Activated CD8-positive, alpha-beta memory T cell treated with anti-CD3 and anti-CD28 coated beads for 1 hour (primary cell): ENCODE measurements at places on chromosomes 1 and 21.

- DNase-seq, result no peak
Measured at GRCh38 chr1:151611288-151611790, 511 bp upstream of the SNX27 start.

DNA sequence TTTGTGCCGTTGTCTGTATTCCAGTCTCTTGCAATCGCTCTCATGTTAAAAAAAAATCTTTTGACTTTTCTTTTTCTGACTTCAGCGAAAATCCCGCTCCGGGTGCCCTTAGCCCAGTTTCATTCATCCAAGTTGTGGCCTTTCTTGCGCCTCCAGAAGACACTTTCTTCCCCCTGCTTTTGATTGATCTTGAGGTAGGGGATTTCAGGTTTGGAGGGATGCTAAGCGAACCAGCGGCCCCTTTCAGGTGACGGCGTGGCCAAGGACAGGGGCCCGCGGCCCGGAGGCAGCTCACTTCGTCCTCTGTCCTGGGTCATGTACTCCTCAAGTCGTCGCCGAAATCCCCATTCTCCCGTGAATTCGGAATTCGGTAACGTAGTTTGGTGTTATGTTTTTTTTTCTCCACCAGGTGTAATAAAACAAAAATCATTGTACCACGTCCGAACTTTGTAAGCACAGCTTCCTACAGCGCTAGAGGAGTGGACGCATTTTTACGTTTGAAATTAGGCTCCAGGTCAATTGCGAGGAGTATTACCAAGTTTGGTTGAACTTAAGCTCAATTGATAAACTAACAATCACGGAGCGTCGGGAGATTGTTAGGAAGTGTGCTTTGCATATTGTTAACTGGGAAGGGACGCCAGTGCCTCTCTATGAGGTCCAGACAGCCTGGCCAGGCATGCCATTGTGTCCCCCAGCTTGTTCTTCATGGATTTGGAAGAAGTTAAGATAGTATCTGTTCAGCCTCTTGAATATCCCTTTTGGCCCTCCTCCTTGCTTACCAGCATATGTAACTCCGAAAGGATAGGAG is 1.1 kb downstream of the MRPS6 start:
- no peak for DNase-seq

DNA sequence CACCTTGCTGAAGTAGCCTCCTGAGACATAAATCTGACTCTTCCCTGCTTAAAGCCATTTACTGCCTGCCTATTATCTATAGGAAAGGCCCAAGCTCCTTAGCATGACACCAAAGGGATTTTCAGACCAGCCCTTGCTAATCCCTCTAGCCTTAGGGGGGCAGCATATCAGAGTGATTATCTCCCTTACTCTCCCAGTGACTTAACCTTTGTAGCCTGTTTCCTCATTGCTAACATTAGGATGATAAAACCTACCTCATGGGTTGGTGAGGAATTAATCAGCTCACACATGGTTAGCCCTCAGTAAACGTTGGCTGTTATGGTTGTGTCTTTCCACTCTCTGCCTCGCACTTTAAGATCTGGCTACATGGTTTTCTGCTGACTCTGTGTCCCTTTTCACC is 70.1 kb downstream of the ROR1 start:
- no peak for DNase-seq

GRCh38 chr21:22164912-22165311 is 1166.7 kb downstream of the NCAM2 start:
- DNase-seq, result no peak

DNA sequence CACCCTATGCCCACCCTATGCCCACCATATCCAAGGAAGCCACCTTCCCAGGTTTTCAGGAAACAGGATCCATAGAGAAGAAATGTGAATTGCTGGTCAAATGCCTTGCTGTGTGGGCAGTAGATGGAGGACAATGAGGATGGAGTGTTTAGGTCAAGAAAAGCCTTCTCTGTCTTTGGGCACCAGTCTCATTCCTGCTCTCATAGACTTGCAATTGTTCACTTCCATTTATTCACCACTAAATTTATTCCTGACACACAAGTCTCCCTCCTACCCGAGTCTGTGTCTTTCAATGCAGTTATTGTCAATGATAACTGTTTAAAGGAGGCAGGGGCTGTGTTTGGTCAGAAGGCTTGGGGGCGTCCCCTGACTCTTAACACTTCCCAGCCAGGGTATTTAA is 48.0 kb upstream of the ITPKB start:
- no peak for DNase-seq

- DNase-seq, result no peak
Measured at GRCh38 chr1:52679048-52679447, 19.1 kb downstream of the COA7 start.

- DNase-seq, result no peak
Measured at GRCh38 chr1:197284966-197285365, 16.9 kb downstream of the CRB1 start.

GRCh38 chr21:30717105-30717504 is 1.5 kb downstream of the KRTAP21-3 start:
- DNase-seq, result no peak

DNA sequence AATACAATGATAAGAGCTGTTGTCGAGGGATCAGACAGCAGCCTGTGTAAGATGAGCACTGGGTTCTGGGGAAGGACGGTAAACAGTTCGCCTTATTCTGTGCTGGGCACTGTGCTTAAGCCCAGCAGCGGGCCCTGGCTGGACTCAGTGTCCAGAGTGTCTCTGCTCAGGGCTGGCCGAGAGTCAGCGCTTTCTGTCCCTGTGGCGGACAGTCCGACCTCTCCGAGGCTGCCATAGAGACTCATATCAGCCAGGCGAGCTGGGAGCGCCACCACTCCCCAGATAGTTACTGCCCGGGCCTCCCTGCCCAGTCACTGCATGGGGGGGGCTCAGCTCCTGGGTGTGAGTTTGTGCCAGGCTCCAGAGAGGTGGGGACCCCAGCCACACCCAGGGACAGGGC is 14.7 kb upstream of the NPHP4 start:
- DNase-seq, result no peak

GRCh38 chr21:25837533-25838265 is 102.9 kb downstream of the GABPA start:
- DNase-seq, result no peak

GRCh38 chr1:50417507-50417906 is 5.7 kb downstream of the DMRTA2 start:
- DNase-seq, result no peak

DNA sequence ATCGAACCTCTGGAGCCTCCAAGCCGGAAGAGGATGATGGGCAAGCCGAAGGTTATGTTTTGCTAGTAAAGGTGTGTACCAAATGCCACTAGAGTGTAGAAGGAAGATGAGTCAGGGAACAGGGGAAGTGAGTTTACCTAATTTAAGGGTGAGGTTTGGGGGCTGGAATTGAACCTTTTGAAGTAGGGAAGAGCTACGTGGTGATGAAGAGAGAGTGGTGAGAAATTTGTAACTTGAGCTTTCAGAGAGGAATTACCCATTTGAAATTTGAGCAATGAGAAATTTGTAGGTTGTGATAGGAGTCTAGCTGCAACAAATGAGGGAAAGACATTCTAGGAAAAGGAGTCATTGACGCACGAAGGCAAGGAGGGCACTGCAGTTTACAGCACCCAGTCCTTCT is 70.0 kb upstream of the TENT5C start:
- DNase-seq, result no peak

DNA sequence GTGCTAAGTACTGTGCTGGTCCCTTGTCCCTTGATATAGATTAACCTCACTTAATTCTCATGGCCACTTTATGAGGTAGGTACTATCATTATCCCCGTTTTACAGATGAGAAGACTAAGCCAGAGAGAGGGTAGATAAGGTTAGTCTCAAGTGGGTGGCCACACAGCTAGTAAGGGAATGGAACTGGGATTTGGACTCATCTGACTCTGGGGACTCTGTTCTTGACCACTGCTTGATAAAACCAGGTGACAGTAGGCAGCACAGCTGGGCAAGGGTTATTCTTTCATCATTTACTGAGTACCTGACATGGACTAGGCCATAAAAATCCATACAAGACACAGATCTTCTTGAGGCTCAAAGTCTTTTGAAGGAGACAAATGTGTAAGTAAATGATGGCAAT is 37.2 kb upstream of the PPP2R5A start:
- no peak for DNase-seq

- no peak for DNase-seq
Measured at GRCh38 chr1:27572019-27572678, 31.8 kb downstream of the AHDC1 start.

DNA sequence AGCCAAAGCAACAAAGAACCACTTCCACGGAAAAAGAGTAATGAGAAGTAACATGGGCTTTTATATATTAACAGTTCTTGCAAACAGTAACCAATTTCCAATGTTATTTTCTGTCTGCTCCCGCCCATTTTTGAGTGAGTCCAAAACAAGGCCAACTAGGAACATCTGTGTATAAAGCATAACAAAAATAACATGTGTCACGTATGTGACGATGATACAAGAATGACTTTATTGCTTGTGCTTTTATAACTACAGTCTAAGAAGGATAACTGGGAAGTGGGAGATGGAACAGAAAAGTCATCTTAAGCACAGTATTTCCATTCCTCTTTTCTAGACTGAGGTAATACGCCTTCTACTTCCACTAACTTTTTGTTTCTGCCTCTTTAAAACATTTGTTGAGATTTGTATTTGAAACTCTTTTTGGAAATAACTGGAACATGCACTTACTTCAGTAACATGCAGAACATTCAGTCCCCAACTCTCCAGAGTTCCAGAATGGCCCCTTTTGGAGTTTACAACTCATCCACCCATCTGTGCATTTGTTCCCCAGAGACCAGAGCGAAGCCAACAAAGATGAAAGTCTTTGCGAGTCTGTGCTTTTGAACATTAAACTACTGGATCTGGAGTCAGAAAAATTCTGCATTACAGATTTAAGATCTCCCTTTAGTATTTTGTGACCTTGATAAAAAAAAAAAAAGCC is 143.0 kb upstream of the ZRANB2 start:
- DNase-seq, result no peak

- no peak for DNase-seq
Measured at GRCh38 chr1:66044912-66045311, 252.2 kb downstream of the PDE4B start.

GRCh38 chr1:202171292-202172014 is 11.1 kb upstream of the PTPN7 start:
- DNase-seq, result no peak

DNA sequence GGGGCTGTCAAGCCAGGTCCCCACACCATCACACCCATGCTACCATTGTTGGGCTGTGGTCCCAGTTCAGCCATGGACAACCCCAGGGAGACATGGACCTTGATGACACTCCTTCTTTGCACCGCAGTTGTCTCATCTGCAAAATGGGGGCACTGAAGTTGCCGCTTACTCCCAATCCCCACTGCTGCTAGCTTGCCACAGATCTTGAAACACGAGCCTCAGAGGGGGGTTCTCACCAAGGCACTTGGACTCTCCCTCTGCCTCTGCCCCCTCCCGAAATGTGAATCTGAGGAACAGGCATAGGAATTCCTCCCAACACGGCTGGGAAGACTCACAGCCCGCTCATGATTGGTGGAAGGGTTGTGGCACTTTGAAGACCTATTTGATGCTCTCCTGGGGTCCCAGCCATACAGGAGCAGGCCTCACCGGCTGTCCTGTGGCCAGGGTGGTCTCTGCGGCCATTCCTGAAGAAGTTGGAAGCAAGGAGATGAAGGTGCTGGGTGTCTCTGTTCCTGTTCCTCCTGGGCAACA is 31.1 kb downstream of the RUNX3 start:
- DNase-seq, result no peak

DNA sequence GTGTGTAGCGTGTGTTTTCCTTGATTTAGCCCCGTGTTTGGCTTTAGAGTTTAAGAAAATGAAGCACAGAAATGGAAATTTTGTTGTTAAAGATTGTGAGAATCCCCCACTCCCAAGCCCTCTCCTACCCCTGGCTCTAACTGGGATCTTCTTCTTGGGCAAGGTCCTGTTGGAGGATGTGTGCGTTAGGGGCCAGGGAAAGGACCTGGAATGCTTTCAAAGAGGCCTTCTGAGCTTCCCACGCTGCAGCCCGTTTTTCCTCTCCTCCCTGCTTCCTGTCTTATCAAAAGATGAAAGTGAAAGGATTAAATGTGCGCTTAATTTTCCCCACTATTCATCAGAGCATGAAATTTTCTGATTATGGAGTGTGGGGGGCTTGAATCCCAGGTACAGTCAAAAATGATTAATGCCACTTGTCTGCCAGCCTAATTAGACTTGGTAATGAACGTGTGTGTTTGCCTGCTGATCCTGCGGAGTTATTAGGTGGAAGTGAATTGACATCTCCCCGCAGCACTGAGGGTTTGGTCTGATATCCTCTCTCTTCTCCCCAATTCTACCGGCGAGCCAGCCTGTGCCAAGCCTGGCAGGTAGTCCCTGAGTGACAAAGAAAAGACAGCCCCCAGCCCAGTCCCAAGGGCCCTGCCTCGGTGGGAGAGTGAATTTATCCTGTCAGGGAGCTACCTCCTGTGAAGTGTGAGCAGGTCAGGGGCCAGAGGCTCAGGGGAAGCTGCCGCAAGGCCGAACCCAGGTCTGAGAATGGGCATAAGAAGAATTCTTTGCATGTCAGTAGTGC is 4.9 kb downstream of the RASSF5 start:
- no peak for DNase-seq

DNA sequence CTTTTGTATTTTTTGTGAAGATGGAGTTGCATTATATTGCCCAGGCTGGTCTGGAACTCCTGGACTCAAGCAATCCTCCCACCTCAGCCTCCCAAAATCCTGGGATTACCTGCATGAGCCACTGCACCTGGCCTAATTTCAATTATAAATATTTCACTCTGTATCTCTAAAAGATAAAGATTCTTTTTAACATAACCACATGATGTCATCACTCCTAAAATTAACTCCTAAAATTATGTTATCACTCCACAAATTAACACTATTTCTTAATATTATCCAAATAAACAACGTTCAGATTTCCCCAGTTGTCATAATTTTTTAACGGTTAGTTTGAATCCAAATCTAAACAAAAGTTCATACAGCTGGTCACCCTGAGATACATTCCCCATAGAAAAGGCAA is 43.0 kb downstream of the DESI2 start:
- no peak for DNase-seq

DNA sequence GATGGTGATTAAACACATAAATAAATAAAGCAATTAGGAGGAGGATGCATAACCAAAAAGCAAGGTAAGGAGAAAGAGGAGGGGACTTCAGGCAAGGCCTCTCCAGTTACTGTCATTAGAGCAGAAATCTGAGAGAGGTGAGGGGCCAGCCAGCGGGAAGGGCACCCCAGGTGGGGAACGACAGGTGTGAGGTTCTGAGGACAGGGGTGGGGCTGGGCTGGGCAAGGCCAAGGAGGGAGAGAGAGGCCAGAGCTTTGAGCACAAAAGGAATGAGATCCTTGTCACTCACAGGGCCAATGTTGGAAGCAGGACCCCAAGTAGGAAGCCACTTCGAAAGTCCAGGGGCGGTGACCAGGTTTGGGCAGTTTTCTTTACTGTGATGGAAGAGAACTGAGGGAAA is 182.2 kb upstream of the RAB4A start:
- no peak for DNase-seq

- DNase-seq, result no peak
Measured at GRCh38 chr1:36692465-36693160, 209.9 kb upstream of the CSF3R start.
